GM10248 (cell line): ENCODE measurements at places on chromosomes 7 and 10.

DNA sequence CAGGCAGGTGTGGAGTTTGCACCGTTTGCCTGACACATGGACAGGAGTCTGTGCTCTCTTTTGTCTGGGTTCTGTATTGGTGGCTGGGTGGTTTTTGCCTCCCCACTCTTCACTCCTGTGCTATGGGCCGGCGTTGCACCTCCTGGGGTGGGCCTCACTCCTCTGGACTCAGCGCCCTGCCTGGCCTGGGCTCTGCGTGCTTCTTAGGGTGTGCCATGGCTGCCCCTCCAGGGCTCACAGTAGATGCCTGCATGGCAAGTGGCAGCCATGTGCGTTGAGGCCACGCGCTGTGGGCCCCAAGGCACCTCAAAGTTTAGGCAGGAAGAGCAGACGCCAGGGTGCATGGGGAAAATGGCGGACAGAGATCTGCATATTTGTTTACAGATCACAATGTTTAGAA is 319.8 kb downstream of the ADARB2 start:
- no peak for DNase-seq

DNA sequence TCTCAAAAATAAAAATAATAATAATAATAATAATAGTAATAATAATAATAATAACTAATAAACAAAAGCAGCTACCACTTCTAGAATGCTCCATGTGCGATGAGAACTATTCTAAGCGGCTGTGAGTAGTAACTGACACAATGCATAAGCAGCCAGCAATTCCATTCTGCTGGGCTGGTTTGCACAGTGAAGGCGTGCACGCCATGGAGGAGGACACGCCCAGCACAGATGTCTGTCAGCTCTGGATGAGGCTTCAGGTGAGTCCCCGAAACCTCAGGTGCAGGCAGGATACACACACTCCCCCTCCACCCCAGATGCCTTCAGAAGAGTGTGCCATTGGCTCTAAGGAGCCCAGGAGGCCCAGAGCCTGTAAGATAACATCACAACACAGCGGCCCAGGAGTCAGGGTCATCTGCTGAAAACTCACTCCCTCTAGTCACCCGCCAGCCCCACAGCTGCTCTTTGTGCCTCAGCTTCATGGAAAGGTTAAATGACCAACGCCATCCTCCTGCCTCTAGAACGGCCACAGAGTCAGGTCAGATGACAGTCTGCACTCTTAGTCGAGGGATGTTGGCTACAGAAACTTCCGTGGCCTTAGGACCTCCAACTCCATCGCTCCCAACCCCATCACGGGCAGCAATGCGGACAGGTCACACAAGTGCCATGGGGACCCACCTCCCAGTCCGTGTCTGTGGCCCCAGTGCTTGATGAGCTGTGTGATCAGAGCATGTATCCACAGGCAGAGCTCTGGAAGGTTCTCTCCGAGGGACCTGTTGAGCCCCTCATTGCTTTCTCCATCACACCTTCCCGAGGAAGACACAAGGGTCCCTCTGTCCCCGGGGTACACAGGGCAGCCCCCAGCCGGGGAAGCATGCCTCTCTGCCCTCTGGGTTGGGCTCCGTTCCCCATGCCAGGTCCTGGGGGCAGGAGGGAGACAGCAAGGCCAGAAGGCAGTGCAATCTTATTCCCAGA is 103.9 kb downstream of the CTBP2 start:
- DNase-seq: no peak

GRCh38 chr10:24973163-24973562 is 20.8 kb upstream of the PRTFDC1 start:
- no peak for DNase-seq

DNA sequence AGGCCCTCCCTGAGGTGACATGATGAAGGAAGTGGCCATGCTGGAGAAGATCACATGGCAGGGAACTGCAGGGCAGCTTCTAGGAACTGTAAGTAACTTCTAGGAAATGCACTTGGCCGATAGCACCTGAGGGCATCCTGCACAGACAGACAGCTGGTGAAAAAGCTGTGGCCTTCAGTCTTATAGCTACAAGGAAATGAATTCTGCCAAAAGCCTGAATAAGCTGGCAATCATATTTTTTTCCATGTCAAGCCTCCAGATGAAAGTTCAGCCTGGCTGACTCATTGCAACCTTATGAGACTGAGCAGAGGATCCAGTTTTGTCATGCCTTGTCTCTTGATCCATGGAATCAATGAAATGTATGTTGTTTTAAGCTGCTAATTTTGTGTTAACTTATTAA is 91.1 kb upstream of the CACNA2D1 start:
- no peak for DNase-seq

GRCh38 chr7:501526-501925 is 18.1 kb downstream of the PDGFA start:
- DNase-seq: no peak

GRCh38 chr10:97538411-97538810 is 34.2 kb upstream of the ANKRD2 start:
- DNase-seq: no peak

GRCh38 chr10:22342421-22342820 is 2.9 kb upstream of the SPAG6 start:
- DNase-seq: no peak

GRCh38 chr10:83225781-83226180 is 913.5 kb upstream of the GHITM start:
- no peak for DNase-seq

DNA sequence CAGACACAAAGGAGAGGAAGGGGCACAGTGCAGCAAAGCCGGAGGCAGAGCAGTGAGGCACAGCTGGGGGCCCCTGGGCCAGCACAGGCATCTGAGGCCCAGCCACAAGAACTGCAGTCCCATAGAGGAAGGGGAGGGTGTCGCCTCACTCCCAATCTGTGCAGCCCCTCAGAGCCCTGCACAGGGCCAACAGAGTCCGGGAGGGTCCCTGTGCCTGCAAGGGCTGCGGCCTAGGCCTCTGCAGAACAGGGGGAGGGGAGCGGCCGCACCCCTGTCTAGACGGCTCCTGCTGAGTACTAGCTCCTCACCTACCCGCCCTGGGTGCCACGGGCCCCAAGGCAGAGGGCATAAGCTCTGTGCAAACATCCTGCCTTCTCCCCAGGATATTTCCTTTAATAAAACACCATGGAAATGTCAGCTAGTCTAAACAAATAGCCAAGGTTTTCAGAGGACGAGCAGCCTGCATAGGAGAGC is 32.4 kb upstream of the RET start:
- no peak for DNase-seq

DNA sequence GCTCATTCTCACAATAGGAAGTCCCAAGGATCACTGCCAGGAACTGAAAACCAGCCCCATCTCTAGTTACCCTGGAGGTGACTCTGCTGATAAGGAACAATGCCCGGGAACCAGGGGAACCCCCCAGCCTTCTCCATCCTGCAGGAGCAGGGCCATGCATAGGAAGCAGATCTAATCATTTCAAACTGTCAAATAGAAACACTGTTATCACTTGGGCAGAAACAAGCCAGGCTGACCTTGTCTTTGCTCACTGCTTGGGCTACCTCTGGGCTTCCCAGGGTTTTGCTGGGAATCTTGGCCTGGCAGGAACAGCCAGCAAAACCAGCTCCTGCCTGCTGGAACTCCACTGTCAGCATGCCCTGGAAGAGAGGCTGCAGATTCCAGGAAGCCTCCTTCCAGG is 114.1 kb downstream of the RNF216 start:
- DNase-seq: no peak

- no peak for DNase-seq
These were observed 92.6 kb downstream of the DIP2C start for GRCh38 chr10:596725-597345.

- DNase-seq: no peak
These were observed 228.3 kb downstream of the ADARB2 start for GRCh38 chr10:1509011-1509530.

DNA sequence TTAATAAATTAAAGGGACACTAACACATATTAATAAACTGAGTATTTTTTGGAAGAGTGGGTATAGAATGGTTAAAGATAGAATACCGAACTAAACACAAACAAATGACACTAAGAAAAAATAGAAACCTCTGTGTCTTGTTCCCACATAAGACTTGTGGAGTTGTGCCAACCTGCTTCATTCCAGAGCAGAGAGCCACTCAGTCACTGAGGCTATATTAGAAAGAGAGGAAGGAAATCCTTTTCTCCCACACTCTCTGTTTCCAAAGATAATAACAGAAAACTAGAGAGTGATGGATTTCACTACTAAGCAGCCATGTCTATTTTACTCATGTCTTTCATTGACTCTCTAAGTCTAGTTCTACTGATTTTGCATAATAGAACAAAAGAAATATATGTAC is 26.0 kb downstream of the CTNNA3 start:
- DNase-seq: no peak

DNA sequence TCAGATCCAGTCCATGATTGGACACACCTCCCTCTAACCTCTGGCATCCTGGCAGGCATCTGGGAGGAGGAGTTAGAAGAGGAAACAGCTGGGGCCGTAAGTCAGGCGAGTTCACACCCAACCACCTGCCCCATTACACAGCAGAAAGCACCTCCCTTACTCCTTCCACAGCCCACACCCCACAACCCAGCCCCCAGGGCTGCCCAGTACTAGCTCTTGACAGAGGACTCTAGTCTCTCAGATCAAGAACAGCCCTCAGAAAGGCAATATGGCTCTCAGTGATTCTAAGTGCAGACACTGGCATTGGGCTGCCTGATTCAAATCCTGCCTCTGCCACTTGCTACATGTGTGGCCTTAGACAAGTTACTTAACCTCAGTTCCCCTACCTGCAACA is 34.1 kb downstream of the KCNMA1 start:
- DNase-seq: no peak

DNA sequence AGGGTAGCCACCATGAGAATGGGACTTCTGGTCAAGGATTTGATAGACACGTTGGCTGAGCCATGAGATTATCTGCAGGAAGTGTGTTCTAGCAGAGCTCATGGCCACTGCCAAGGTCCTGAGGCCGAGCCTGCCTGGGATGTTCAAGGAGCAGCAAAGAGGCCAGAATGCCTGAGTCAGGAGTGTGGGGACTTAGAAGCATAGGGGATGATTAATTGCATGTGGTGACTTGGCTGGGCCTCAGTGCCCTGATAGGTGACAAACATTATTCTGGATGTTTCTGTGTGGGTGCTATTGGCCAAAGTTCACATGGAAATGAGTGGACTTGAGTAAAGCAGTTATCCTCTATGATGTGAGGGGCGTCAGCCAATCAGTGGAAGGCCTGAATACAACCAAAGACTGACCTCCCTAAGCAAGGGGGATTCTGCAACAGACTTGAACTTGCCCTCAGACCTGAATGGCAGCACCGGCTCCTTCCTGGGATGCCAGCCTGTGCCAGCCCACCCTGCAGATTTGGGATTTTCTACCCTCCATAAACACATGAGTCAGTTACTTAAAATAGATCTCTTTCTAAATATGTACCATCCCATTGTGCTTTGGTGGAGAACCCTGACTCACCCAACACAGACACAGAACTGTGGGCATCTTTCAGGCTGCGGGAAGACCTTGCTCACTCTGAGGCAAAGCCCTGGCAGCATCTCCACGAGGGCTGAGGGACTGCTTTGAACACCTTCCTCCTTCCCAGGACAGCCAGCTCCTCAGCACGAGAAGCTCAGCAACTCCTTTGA is 363.9 kb upstream of the MGMT start:
- no peak for DNase-seq
